ENCODE measurements at places on chromosomes 4 and X.

DNA sequence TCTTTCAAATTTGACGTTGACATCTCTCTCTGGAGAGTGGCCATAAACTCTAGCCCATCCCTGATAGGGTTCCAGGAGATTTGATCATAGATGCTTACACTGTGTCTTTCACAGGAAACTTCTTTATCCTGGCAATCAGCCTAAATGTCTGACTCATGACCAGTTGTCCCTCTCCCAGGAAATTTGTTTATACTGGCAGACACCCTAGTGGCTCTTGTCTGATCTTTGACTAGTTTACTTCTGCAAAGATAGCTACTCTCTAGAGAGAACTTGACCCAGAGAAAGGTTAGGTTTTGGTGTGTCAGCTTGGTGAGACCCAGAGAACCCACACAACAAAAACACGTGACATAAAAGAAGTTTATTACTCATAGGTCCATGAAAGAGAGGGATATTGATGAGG lies 509.8 kb downstream of the CENPC start:
- DNase-seq, result peak; percentile 19

DNA sequence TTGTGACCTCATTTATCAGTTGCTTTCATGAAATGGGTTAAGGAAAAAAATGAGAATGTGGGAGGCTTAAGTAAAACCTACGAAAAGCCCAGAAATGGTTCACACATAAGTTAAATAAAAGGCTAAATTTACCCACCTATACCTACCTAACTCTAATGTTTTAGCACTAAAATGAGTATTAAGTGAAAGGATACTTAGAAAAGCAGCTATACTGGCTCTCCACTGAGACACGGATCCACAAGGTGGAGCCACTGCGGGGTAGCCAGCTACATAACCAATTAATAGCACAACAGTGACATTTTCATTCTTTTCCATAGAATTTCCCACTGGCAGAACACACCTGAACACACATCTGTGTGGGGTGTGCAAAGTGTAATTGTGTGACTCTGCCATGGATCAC lies 101.9 kb downstream of the MAML3 start:
- no peak for DNase-seq

- DNase-seq, result peak; percentile 15
These were observed 332.7 kb upstream of the IGFBP7 start for GRCh38 chr4:57442831-57443291.

- DNase-seq, result peak; percentile 41
These were observed 770 bp downstream of the SMAD1 start for GRCh38 chr4:145482209-145483037.

- no peak for DNase-seq
These were observed 66.0 kb upstream of the FAT1 start for GRCh38 chr4:186789651-186790050.

DNA sequence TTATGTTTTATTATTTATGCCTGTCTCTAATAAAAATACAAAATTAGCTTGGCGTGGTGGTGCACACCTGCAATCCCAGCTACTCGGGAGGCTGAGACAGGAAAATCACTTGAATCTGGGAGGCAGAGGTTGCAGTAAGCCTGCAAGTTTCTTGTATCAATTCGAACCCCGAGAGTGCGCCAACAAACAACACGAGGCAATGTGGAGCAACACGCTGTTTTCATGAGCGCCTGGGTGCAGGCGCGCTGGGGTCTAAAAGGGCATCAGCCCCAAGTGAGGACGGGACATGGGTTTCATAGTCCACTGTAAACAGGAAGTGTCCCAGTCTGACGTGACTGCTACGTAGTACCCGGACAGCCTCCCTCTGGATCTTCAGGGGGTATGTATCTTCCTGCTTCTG lies 1634.6 kb upstream of the AGA start:
- DNase-seq, result no peak

- DNase-seq, result peak; percentile 6
These were observed 85.6 kb upstream of the CPEB2 start for GRCh38 chr4:14916554-14917297.

DNA sequence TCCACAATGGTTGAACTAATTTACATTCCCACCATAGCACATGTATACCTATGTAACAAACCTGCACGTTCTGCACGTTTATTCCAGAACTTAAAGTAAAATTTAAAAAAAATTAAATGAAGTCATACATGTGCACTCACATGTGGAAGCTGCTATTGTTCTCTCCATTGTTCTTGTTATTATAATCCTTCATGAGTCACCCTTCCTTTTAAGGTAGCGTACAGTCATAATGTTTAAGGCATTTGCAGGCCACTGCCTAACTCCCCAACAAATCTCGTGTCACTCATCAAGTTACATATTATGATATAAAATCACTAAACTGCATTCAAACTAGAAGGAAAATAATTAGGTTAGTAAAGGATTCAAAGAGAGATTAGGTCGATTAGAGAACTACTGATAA lies 63.6 kb downstream of the SLC7A11 start:
- DNase-seq, result no peak

DNA sequence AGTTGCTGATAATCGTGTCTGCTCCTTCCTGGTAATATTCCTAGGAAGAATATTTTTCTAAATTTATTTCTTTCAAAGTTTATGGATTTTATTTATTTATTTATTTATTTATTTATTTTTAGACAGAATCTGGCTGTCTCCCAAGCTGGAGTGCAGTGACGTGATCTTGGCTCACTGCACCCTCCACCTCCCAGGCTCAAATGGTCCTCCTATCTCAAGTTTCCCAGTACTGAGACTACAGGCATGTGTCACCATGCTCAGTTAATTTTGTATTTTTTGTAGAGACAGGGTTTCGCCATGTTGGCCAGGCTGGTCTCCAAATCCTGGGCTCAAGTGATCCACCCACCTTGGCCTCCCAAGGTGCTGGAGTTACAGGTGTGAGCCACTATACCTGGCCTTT lies 48.9 kb downstream of the PDLIM5 start:
- DNase-seq, result no peak

GRCh38 chr4:176769514-176769913 lies 23.2 kb downstream of the VEGFC start:
- no peak for DNase-seq

- no peak for DNase-seq
These were observed 1079.5 kb upstream of the INTU start for GRCh38 chr4:126553248-126553647.

GRCh38 chr4:48190839-48191238 lies 56.8 kb upstream of the TXK start:
- no peak for DNase-seq

DNA sequence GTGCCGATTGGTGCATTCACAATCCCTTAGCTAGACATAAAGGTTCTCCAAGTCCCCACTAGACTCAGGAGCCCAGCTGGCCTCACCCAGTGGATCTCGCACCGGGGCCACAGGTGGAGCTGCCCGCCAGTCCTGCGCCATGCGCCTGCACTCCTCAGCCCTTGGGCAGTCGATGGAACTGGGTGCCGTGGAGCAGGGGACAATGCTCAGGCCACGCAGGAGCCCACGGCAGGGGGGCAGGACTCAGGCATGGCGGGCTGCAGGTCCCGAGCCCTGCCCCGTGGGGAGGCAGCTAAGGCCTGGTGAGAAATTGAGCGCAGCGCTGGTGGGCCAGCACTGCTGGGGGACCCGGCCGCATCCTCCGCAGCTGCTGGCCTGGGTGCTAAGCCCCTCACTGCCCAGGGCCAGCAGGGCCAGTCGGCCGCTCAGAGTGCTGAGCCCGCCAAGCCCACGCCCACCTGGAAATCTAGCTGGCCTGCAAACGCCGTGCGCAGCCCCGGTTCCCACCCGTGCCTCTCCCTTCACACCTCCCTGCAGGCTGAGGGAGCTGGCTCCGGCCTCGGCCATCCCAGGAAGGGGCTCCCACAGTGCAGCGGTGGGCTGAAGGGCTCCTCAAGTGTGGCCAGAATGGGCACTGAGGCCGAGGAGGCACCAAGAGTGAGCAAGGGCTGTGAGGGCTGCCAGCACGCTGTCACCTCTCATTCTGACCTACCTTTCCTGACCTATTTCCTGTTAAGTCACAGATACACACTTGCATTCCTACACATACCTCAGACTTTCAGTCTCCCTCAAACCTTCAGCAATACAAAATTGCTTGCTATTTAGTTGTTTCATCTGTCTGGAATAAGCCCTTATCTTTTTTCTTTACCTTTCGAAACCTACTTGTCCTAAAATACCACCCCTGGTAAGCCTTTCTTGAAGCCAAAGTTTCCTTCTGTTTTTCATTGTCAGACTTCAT lies 20.7 kb downstream of the UBE2K start:
- DNase-seq, result no peak

- DNase-seq, result no peak
These were observed 137.7 kb upstream of the FAT1 start for GRCh38 chr4:186861317-186861716.

DNA sequence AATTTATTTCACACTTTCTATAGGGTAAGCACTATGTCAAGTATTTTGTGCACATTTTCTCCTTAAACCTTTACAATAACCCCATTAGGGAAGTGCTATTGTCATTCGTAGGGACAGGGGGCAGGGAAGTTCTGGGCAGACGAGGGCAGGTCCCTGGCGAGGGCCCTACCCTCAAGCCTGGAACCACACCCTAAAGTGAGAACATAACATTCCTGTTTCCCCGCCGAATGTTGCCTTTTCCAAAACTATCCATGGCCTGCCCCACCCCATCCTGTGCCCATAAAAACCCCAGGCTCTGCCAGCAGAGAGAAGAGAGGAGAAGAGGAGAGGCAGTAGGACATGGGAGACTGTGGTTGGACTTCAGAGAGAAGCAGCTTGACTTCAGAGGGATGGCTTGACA lies 39.8 kb upstream of the CCKAR start:
- no peak for DNase-seq

DNA sequence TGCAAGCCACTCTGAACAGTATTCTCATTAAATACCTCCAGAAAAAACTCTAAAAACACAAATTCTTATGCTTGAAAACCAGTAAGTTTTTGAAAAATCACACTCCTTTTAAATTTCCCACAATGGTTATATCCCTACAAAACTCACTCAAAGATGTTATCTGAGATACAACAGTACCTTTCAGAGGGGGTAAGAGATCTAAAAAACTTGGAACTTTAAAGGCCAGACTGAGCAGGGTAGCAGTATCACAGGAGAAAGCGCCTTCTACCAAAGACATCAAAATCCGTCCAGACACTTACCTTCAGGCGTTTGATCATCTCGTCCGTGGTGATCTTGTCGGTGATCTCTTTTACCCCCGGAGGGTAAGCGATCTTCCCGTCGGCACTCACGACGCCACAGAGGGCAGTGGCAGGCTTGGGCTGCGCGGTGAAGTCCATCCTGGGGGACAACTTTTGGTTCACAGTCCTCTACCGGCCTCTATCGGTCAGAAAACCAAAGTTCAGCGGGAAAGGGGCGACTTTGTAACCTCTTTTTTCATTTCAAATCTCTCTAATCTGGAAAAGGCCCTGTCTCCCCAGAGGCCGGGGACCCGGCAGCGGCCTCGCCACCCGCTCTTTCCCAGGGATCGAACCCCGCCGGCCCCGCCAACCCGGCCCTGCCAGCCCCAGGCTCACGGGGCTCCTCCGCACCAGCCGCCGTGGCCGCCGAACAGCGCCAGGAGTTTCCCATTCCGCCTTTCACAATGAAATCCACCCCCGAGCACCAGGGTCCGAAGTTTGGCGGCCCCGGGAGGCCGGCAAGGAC lies 1.4 kb downstream of the PDS5A start:
- peak; percentile 83 for DNase-seq
